ENCODE measurements at places on chromosomes 11 and 22. TPM values are rescaled to one million over a fixed set of nuclear protein-coding genes. Genes with fewer than 3 reads are reported as not detected.

DNA sequence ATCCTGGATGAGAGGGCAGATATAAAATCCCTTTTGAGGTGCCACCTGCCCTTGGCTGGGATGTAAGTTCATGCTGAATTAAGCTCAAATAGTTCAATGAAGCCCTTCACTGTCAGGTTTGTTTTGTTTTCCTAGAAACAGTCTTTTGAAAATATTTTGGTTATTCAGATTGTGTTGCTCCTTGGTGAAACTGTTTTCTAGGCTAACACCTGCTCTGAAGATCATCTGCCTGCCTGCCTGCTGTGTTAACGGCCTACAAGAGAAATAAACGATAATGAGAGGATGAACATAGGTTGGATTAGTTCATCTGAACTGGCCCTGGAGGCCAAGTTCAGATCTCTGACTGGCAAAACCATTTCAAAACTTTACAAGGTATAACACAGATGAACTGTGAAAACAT is 67.4 kb downstream of the ZBTB44 start:
- H3K4me1 ChIP-seq = no peaks in the 10 kb centered on the region
- H3K4me3 ChIP-seq = no peak overlapping the region
- H3K36me3 ChIP-seq = no peaks in the 10 kb centered on the region
- H3K27me3 ChIP-seq = no peaks in the 10 kb centered on the region
- no peak for DNase-seq

DNA sequence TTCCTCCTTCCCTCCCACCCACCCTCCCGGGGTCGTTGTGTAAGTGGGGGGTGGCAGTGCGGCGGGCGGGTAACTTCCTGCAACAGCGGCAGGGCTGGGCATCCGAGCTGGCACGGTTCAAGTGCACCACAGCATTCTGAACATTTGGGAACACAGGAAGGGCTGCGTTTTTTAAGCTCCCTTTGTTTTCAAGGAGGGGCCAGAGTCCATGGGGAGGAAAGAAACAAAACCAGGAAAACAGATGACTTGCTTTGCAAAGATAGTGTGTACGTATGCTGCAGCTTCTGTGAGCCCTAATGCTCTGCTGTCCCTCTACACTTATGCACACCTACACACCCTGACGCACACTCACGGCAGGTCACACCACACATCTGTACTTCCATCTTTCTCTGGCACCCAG is 152.5 kb downstream of the FBXO7 start:
- DNase-seq = no peak
- no peak overlapping the region for H3K4me3 ChIP-seq

GRCh38 chr11:118088531-118088930 is 1.8 kb upstream of the SMIM35 start:
- no peak overlapping the region for H3K4me3 ChIP-seq
- H3K4me1 ChIP-seq = no peaks in the 10 kb centered on the region
- no peak overlapping the region for H3K27ac ChIP-seq

GRCh38 chr11:5546457-5546856 is 1.9 kb downstream of the OR52H1 start:
- no peaks in the 10 kb centered on the region for H3K27me3 ChIP-seq
- peaks cover 11% of the 10 kb centered on the region for H3K4me1 ChIP-seq
- no peak overlapping the region for H3K4me3 ChIP-seq
- H3K27ac ChIP-seq = no peak overlapping the region

DNA sequence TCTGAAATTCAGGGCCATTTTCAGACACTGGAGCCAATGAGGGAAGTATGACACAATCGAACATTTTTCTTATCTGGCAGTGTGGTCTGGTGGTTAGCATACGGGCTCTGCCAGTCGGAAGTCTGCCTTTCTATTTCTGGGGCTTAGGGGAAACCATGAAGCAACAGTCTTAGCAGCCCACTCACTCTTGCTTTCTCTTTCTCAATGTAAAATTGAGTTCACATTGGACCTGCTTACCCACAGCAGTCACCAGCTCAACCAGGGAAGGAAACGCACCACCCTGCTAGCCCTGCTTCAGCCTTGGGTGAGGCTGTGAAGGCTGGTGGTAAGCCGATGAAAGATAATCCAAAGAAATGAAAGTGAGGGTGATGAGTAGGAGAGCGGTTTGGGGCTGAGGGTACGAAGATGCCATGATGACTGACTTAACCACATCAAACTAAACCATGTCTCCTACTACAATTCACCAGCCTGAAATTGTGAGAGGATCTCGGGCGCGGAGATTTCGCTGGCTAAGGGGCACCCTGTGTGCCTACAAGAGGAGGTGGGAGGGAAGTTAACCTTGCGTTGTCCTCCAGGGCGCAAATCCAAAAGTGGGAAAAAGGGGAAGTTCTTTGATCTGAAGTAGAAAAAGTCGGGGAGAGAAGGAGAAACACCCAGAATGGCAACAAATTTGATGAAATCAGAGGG is 2.0 kb upstream of the LMO2 start:
- no peaks in the 10 kb centered on the region for H3K36me3 ChIP-seq
- H3K27ac ChIP-seq = no peak overlapping the region

GRCh38 chr22:35630387-35630793 is 13.3 kb upstream of the MB start:
- peaks cover 46% of the 10 kb centered on the region for H3K4me1 ChIP-seq
- H3K27ac ChIP-seq = peak overlapping the region; percentile 52
- DNase-seq = peak; percentile 85

- H3K4me3 ChIP-seq = no peak overlapping the region
- H3K27me3 ChIP-seq = no peaks in the 10 kb centered on the region
- H3K36me3 ChIP-seq = no peaks in the 10 kb centered on the region
- no peaks in the 10 kb centered on the region for H3K4me1 ChIP-seq
- no peak for DNase-seq
Observed at GRCh38 chr11:89293965-89294679, 116.4 kb downstream of the TYR start.

DNA sequence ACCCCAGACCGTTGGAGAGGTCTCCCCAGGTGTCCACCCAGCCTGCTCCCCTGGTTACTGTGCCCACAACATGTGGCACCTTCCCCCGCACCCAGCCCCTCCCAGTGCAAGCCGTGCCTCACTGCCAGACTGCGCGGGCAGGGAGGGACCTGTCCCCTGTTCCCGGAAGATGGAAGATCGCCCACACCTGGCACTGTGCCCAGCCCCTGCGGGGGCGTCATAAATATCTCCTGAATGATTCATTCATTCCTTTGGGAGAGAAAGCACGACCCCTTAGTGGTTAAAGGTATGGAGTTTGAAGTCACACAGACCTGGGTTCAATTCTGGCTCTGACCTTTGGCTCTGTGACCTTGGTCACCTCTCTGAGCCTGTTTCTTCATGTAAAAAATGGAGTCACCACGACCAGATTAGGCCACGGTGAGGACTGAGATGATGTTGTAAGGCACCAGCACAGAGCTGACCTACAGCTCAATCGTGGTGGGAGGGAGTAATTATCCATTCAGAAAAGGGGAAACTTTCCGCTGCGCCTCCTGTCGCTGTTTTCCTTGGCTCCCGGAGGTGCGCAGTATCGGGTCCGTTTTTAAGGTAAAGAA is 497 bp upstream of the SYT12 start:
- no peak overlapping the region for H3K27ac ChIP-seq
- H3K27me3 ChIP-seq = peaks cover 4% of the 10 kb centered on the region
- DNase-seq = peak; percentile 83
- H3K36me3 ChIP-seq = no peaks in the 10 kb centered on the region

DNA sequence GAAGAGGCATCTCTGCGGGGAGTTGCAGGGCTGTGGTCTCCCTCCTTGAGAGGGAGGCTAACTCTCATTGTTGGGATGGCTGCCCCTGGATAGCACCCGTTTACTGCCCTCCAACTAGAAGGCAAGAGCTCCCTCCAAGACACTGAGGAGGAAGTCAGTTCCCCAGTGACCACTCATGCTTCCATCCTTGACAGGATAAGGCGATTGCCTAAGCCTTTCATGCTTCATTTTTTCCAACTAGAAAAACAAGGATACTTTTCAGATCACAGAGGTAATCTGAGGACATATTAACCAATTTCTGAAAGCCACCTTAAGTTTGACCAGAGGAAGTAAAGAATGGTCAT is 186.6 kb downstream of the MAML2 start:
- H3K4me1 ChIP-seq = peaks cover 74% of the 10 kb centered on the region
- no peaks in the 10 kb centered on the region for H3K27me3 ChIP-seq
- no peak for DNase-seq
- H3K4me3 ChIP-seq = peak overlapping the region; percentile 1
- H3K27ac ChIP-seq = peak overlapping the region; percentile 94

GRCh38 chr11:10441652-10442503 is 13.2 kb upstream of the AMPD3 start:
- no peaks in the 10 kb centered on the region for H3K27me3 ChIP-seq
- H3K27ac ChIP-seq = no peak overlapping the region
- DNase-seq = no peak
- no peak overlapping the region for H3K4me3 ChIP-seq
- no peaks in the 10 kb centered on the region for H3K36me3 ChIP-seq
- no peaks in the 10 kb centered on the region for H3K4me1 ChIP-seq

GRCh38 chr11:103541186-103541795 is 432.1 kb downstream of the DYNC2H1 start:
- H3K27ac ChIP-seq = no peak overlapping the region
- no peaks in the 10 kb centered on the region for H3K36me3 ChIP-seq

DNA sequence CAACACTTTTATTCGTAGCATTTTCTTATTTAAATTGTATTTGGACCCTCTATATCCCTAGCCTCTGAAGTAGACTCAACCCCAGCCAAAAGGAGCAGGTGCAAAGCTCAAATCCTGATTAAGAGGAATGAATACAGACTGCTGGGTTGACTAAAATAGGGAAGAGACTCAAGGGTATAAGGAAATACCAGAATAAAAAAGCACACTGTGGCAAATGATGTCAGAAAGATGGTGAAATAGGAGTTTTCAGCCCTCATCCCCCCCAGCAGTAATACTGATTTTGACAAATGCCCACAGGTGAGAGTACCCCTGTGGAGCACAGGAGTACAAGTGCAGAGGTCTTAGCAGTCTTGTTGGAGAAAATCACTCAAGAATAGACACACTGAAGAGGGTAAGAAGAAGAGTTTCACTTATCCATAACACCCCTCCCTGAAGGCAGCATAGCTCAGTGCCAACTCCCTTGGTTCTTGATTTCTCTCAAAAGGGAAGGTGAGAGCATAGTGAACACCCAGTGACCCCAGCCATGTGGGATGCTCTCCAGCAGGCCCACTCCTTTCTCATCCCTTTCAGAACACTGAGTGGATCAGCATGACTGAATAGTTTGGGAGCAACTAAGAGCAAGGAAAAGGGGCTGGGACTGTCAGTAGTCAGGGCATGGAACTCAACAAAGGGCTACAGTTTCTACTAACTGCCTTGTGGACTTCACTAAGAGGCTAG is 71.7 kb downstream of the TBC1D22A start:
- no peak for DNase-seq
- no peak overlapping the region for H3K4me3 ChIP-seq
- H3K27ac ChIP-seq = no peak overlapping the region
- no peaks in the 10 kb centered on the region for H3K36me3 ChIP-seq

HOATZ gene
- total RNA-seq = not detected

LIPT2 gene
- total RNA-seq = 2.4 TPM

ASCL2 gene
- not detected for total RNA-seq

MMP3 gene
- 0.32 TPM for total RNA-seq

FAM83F gene
- not detected for total RNA-seq

OR52I2 gene
- not detected for total RNA-seq

KCNK4 gene
- 0.31 TPM for total RNA-seq

All from SJSA1 (cell line).